ENCODE measurements at places on chromosomes 4 and X.

GRCh38 chr4:185879666-185880312 lies 67.8 kb upstream of the SORBS2 start:
- no peak for DNase-seq

GRCh38 chr4:80171251-80171650 lies 26.1 kb upstream of the PRDM8 start:
- no peak for DNase-seq

- no peak for DNase-seq
Observed at GRCh38 chr4:104500442-104500841, 5.7 kb upstream of the CXXC4 start.

DNA sequence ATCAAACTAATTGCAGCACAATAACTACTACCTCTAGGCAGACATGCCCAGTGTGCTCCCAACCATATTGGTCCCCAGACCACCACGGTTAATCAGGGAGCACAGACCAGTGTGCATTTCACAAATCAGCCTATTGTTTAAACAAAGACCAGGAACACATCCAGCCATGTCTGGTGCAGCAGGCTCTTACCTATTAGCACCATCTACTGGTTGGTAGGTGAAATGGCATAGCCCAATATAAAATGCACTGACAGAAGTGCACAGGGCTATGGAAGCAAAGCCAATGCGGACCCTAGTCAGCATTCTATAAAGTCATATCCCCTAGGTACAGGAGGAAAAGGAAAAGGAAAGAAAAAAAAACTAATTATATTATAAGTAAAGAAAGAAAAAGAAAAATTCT lies 15.5 kb upstream of the CYLC1 start:
- no peak for DNase-seq

DNA sequence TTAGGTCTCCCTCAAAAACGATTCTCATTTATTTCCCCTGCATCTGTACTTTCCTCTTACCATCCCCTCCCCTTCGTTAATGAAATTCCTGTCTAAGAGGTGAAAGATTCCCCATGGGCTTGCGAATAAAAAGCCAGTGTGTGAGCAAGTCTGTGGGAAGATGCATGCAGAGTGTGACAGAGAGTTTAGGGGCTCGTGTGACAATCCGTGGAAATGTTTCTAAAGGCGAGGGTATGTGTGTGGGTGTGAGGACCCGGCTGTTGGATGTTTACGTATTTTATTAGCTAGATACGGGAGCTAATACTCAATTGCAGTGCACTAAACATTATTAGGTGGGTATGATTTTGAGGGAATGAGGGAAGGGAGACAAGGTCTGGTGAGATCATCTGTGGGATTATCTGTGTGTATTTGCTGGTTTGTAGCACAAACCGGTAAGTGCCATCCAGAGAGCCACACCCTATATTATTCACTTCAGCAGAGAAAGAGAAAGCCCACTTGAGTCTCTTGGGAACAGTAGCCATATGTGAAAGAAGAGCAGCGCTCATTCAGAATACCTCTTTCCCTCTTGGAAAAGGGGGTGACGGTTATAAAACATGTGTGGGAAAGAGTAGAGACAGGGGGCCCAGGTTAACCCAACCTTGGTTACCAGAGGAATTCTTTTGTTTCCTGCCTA lies 893 bp upstream of the HOPX start:
- DNase-seq = no peak

Measured in AG04450 (cell line).